GM19239 (cell line): ENCODE measurements at places on chromosomes 13 and 19.

- no peak for DNase-seq
Measured at GRCh38 chr19:54307389-54308020, 5.5 kb downstream of the LILRA5 start.

- no peak for DNase-seq
Measured at GRCh38 chr19:7989071-7989575, 16.3 kb downstream of the ELAVL1 start.

GRCh38 chr19:2171349-2172145 is 7.8 kb downstream of the DOT1L start:
- peak; percentile 87 for DNase-seq

DNA sequence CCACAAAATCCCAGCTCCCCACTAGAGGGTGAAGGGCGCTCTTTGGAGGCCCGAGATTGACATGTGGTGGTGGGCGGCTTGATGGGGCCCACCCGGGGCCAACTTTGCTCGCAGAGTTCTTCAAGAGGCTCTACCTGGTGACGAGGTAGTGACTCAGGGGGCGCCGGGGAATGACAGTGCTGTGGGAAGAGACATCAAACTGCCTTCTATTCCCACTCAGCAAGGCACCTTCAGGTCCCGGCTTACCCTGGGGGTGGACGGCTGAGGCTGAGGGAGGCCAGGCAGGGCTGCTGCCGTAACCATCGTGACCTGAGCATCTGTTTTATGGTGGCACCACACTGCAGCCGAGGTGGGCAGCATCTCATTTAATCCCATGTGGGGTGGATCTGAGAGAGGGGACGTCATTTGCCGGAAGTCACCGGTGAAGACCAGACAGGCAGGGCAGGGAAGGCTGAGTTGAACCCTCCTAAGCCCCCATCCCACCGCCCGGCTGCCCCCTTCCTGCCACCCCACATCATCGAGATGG is 1.6 kb downstream of the LINGO3 start:
- DNase-seq = no peak

DNA sequence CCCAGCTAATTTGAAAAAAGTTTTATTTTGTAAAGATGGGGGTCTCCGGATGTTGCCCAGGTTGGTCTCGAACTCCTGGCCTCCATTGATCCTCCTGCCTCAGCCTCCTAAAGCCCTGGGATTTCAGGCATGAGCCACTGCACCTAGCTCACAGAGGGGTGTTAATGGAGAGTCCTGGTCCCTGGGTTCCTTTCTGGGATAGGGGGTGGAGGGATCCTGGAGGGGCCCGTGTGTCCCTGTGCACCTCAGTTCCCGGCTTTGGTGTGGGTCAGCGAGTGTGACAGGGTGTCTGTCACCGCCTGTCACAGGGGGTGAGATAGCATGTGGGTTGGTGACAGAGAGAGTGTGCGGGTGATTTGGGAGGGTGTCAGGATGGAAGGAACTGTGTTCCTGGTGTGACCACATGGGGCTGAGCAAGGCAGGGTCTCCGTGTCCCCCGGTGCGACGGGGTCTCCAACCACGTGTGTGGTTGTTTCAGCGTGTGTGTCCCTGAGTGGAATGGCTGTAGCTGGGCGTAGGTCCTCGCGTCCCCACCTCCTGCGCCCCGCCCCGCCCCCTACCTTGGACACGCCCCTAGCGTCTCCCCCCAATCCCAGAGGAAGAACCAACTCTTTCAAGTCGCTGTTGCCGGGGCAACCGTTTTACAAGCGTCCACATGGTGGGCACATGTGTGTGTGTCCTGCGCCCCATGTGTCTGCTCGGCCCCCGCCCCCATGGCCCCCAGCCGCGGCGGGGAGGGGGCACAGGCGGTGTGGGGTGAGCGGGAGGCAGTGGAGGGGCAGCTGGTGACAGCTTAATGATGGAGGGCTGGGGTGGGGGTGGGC is 2.9 kb upstream of the NRTN start:
- no peak for DNase-seq
